Lower lobe of right lung (tissue), 2 donors: ENCODE measurements at places on chromosomes 5 and 9. TPM values are rescaled to one million over a fixed set of nuclear protein-coding genes. Genes with fewer than 3 reads are reported as not detected.

The FOXD4L5 gene
- 0.38 TPM for total RNA-seq

The SHOC1 gene
- total RNA-seq, result 0.15 TPM

DNA sequence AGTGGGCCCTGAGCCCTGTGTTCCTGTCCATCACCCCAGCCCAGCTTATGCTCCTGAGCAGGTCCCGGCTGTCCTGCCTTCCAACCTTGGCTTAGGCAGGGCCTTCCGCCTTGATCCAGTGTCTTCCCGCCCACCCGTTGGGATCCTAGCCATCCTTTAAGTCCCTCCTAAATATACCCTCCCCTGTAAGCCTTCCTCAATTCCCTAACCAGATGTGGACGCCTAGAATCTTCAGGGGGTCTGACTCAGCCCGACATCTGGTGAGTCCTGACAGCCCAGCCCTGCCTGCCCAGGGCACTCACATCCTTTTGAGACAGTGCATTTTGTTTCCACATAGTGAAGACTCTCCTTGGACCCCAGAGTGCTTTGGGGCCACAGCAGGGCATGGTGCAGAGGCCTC, 23.7 kb downstream of the SLC6A7 start:
- no peak for DNase-seq
- H3K4me3 ChIP-seq, result no peak overlapping the region
- peaks cover 15% of the 10 kb centered on the region for H3K27me3 ChIP-seq
- no peak overlapping the region for H3K27ac ChIP-seq

- H3K27ac ChIP-seq, result peak overlapping the region; percentile 97
- H3K36me3 ChIP-seq, result peaks cover 18% of the 10 kb centered on the region
- peak; percentile 86 for DNase-seq
- peak overlapping the region; percentile 98 for H3K4me3 ChIP-seq
- H3K4me1 ChIP-seq, result peaks cover 35% of the 10 kb centered on the region
- H3K27me3 ChIP-seq, result no peaks in the 10 kb centered on the region
Observed at GRCh38 chr9:128127990-128128835, 684 bp upstream of the PTGES2 start.

DNA sequence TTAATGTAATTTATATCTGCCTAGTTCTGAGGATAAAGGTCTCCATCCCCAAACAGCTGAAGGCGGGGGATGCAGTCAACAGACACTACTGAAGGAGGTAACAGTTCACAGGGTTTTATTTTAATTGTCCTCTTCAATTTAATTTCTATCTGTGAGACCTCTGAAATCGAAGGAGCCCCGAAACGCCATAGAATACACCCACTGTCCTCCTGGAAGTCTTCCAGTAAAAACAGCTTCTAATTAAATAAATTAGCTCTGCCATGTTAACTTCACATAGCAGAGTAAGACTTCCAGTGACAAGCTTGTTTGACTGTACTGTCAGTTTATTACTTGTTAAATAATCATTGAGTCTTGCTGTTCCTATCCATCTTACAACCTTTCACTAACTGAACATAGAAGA, 193.5 kb downstream of the SEC61B start:
- H3K4me1 ChIP-seq, result no peaks in the 10 kb centered on the region
- no peak overlapping the region for H3K4me3 ChIP-seq
- H3K36me3 ChIP-seq, result no peaks in the 10 kb centered on the region
- no peak for DNase-seq
- H3K27ac ChIP-seq, result no peak overlapping the region

- H3K27me3 ChIP-seq, result no peaks in the 10 kb centered on the region
- no peak overlapping the region for H3K27ac ChIP-seq
- H3K4me1 ChIP-seq, result no peaks in the 10 kb centered on the region
- no peak overlapping the region for H3K4me3 ChIP-seq
- no peaks in the 10 kb centered on the region for H3K36me3 ChIP-seq
Observed at GRCh38 chr5:64599226-64599625, 91.1 kb upstream of the SHISAL2B start.

DNA sequence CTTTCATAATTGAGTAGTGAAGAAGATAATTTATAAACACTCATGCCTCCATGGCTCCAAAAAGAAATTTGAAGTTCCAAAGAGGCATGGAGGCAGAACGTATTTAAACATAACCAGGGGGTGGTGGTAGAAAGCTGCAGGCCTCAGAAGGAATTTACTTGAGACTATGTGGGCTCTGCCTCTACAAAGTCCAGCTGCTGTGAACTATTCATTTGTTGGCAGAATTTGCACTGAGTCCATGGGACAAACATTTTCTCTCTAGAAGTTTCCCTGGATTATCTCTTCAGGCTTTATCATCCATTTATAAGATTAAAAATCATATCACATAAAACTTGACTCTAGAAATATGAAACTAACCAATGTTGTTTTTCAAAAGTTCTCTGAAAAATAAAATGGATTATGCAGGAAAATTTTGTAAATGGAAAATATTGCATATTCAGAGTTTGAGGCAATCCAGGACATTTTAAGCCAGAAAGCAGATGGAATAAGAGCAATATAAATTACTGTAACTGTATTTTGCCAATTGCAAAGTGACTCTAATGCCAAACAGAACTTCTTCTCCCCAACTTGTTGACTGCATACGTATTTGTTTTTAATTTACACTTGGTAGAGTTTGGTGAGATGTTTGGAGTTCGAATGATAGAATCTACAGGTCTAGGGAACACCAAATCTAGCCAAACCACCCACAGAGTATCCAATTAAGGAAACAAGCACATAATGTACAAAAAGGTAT, 258.2 kb downstream of the ENC1 start:
- H3K36me3 ChIP-seq, result no peaks in the 10 kb centered on the region
- H3K27ac ChIP-seq, result no peak overlapping the region
- H3K4me3 ChIP-seq, result no peak overlapping the region
- peaks cover 19% of the 10 kb centered on the region for H3K4me1 ChIP-seq
- no peaks in the 10 kb centered on the region for H3K27me3 ChIP-seq

DNA sequence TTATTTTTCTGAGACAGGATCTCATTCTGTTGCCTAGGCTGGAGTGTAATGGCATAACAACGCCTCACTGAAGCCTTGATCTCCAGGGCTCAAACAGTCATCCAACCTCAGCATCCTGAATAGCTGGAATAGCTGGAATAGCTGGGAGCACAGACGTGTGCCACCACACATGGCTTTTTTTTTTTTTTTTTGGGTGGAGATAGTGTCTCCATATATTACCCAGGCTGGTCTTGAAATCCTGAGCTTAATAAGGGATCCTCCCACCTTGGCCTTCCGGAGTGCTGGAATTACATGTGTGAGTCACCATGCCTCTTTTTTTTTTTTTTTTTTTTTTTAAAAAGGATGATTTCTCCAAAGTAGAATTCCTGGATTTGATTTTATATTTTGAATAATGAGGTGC, 60.7 kb downstream of the NSD1 start:
- H3K27ac ChIP-seq, result no peak overlapping the region
- H3K36me3 ChIP-seq, result peaks cover 74% of the 10 kb centered on the region
- H3K4me1 ChIP-seq, result peaks cover 4% of the 10 kb centered on the region
- no peaks in the 10 kb centered on the region for H3K27me3 ChIP-seq
- H3K4me3 ChIP-seq, result no peak overlapping the region
- DNase-seq, result no peak
